NCI-H2029 (cell line): ENCODE measurements at places on chromosomes 2 and 18.

- no peak for DNase-seq
Observed at GRCh38 chr2:172697296-172697695, 38.3 kb upstream of the RAPGEF4 start.

- DNase-seq, result no peak
Observed at GRCh38 chr2:147088871-147089270, 756.0 kb upstream of the ACVR2A start.

GRCh38 chr18:60746919-60747318 lies 374.3 kb upstream of the MC4R start:
- DNase-seq, result no peak

DNA sequence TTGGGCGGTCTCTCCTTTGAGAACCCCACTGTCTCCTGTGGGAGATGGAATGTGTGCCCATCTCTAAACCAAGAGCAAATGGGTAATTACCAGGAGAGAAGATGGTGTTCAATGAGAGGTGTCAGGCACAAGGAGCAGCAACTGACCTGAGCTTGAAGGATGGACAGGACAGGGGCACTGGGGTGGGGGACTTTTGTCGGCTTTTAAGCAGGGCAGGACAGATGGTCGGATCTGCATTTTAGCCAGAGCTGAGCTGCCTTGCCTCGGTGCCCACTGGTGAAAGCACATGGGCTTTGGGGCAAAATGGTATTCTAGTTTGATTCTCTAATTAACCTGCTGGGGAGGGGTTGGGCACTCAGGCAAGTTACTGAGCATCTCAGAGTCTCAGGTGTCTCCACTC lies 98.0 kb downstream of the INHBB start:
- no peak for DNase-seq

- no peak for DNase-seq
Observed at GRCh38 chr2:43333101-43333655, 106.8 kb upstream of the ZFP36L2 start.

- no peak for DNase-seq
Observed at GRCh38 chr2:81835321-81836000, 1530.9 kb upstream of the LRRTM1 start.

DNA sequence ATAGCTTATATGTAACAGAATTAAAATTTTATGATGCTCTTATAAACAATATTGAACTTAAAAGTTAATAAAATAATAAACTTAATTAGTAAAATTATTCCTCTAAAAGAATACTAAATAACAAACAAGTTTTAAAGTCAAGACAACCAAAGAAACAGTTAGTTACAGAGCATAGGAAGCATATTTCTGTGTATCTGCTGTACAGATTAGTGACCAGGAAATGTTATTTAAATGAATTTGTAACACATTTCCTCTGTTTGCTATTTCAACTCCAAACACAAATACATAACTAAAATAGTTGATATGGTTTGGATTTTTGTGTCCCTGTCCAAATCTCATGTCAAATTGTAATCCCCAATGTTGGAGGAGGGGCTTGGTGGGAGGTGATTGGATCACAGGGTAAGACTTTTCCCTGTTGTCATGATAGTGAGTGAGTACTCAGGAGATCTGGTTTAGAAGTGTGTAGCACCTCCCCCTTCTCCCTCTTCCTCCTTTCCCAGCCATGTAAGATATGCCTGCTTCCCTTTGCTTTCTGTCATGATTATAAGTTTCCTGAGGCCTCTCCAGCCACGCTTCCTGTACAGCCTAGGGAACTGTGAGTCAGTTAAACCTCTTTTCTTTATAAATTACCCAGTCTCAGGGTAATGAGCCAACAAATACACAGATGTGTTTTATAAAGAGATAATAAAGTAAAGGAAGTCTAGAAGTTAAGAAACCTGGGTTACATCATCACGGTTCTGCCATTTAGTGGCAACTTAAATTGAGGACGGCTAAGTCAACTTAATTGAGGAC lies 51.8 kb downstream of the ROCK2 start:
- no peak for DNase-seq

GRCh38 chr18:35457140-35457704 lies 40.5 kb downstream of the INO80C start:
- DNase-seq, result no peak

- DNase-seq, result no peak
Observed at GRCh38 chr2:97673915-97674283, 4.4 kb downstream of the C2orf92 start.

- no peak for DNase-seq
Observed at GRCh38 chr2:211860224-211860623, 678.4 kb downstream of the ERBB4 start.

- no peak for DNase-seq
Observed at GRCh38 chr2:2635025-2635528, 304.0 kb upstream of the MYT1L start.

DNA sequence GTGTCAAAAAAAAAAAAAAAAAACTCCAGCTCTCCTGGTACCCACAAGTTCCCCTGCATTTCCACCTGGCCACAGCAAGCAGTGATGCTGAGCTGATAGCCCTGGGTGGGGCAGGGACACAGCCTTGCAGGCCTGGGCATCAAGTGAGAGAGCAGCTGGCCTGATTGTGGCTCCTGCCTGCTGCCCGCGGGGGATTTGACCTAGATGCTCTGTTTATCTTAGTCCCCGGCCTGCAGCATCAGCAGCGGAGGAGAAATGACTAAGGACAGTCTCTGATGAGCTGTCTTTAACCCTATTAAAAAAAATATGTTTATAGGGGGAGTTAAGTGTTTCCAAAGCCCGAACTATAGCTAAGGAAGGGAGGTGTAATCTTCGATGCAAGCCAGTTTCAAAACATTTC lies 102.6 kb downstream of the MTCL1 start:
- DNase-seq, result no peak

GRCh38 chr2:69645031-69645431 lies 1.5 kb upstream of the AAK1 start:
- no peak for DNase-seq

- no peak for DNase-seq
Observed at GRCh38 chr2:3043726-3044125, 333.9 kb downstream of the EIPR1 start.

DNA sequence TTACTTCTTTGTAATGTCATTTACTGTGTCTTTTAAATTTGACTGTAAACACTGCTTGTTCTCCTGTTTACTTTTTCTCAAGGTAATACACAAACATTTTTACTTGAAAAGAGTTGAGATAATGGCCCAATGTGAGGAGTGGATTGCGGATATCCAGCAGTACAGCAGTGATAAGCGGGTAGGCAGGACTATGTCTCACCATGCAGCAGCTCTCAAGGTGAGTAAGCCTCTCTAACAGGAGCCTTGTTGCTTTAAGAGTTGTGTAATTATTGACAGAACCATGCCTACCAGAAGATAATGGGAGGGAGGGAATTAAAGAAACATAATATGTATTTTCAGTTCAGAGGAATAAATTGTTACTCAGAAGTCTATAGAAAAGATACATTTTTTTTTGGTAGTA lies 16.5 kb upstream of the TTC27 start:
- peak; percentile 8 for DNase-seq
